ENCODE measurements at places on chromosomes 4 and X.

- no peaks in the 10 kb centered on the region for H3K27me3 ChIP-seq
- H3K4me3 ChIP-seq = peak overlapping the region; percentile 99
- peak; percentile 56 for DNase-seq
- peaks cover 79% of the 10 kb centered on the region for H3K4me1 ChIP-seq
Observed at GRCh38 chr4:25859429-25860148, 3.2 kb downstream of the SEL1L3 start.

- no peak for DNase-seq
- peak overlapping the region; percentile 90 for H3K27ac ChIP-seq
- H3K4me3 ChIP-seq = peak overlapping the region; percentile 86
- no peaks in the 10 kb centered on the region for H3K36me3 ChIP-seq
Observed at GRCh38 chrX:20267607-20267930, 860 bp upstream of the RPS6KA3 start.

DNA sequence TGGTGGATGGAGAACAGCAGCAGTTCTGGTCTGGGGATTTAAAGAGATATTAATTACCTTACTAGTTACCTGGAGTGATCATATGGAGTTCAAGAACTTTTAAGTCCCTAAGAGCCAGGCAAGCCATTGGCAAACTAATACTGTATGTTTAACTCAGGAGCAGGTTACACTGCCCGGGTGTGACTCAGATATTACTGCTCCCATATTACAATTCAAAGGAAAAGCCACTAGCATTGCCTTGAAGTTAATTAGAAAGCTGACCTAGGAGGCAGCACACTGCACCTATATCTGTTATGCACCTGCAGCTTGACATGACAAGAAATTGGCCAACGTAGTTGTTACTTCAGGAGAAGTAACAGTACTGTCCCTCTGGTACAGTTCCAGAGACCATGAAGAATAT, 47.2 kb downstream of the GRK4 start:
- no peaks in the 10 kb centered on the region for H3K27me3 ChIP-seq
- no peak overlapping the region for H3K4me3 ChIP-seq
- H3K36me3 ChIP-seq = no peaks in the 10 kb centered on the region
- H3K4me1 ChIP-seq = no peaks in the 10 kb centered on the region
- no peak for DNase-seq

DNA sequence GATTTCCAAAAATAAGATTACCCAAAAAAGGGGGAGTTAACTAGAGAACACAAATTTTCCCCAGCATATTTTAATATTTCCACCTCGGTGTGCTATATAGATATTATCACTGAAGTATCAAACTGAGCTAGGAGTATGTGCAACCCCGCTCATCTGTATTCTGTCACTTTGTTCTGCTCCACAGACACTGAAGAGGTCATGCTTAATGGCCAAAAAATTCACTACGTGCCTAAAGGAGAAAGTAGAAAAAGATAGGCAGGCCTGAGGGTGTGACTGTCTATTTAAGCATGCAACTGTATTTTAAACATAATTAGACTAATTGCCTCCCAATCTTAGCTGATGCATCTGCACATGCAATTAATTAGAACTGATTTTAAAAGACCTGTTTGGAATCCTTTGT, 24.5 kb downstream of the SH3RF1 start:
- H3K27me3 ChIP-seq = peaks cover 4% of the 10 kb centered on the region
- no peak overlapping the region for H3K27ac ChIP-seq
- no peaks in the 10 kb centered on the region for H3K36me3 ChIP-seq
- no peaks in the 10 kb centered on the region for H3K4me1 ChIP-seq
- no peak for DNase-seq

DNA sequence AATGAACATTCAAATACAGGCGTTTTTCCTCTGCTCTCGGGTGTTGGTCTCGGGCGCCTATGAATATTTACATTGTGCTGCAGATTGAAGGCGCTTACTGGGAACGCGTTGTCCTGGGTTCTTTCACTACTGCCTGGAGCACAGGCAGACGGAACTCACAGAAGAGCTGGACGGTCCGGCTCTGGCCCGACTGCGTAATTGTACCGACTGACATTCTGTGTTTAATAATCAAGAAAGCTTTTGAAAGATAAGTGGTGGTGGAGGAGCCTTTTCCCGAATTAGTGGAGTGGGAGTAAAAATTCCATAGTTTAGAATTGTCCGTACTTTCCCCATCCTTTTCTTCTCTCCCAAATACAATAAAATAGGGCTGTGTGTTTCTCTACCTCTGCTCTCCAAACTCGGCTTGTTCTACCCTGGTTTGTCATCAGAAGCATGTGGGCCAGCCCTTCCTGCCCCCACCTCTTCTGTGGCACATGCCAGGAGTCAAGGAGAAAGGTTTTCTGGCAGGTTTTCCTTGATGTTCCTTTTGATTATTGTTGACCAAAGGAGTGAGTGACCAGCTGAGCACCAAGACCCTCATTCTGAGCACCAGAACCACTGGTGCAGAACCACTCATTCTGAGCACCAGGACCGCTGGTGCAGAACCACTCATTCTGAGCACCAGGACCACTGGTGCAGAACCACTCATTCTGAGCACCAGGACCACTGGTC, 2.3 kb downstream of the FHDC1 start:
- H3K36me3 ChIP-seq = no peaks in the 10 kb centered on the region
- H3K4me3 ChIP-seq = peak overlapping the region; percentile 79
- H3K27ac ChIP-seq = no peak overlapping the region
- no peak for DNase-seq
- H3K27me3 ChIP-seq = peaks cover 54% of the 10 kb centered on the region
- H3K4me1 ChIP-seq = peaks cover 15% of the 10 kb centered on the region

- no peak overlapping the region for H3K27ac ChIP-seq
- H3K36me3 ChIP-seq = no peaks in the 10 kb centered on the region
- no peaks in the 10 kb centered on the region for H3K27me3 ChIP-seq
- no peak overlapping the region for H3K4me3 ChIP-seq
Observed at GRCh38 chr4:186074189-186074588, 5.2 kb downstream of the TLR3 start.

- no peak overlapping the region for H3K4me3 ChIP-seq
- peak; percentile 58 for DNase-seq
- no peak overlapping the region for H3K27ac ChIP-seq
- no peaks in the 10 kb centered on the region for H3K36me3 ChIP-seq
- H3K27me3 ChIP-seq = no peaks in the 10 kb centered on the region
Observed at GRCh38 chr4:94406668-94407437, 44.9 kb upstream of the PDLIM5 start.

DNA sequence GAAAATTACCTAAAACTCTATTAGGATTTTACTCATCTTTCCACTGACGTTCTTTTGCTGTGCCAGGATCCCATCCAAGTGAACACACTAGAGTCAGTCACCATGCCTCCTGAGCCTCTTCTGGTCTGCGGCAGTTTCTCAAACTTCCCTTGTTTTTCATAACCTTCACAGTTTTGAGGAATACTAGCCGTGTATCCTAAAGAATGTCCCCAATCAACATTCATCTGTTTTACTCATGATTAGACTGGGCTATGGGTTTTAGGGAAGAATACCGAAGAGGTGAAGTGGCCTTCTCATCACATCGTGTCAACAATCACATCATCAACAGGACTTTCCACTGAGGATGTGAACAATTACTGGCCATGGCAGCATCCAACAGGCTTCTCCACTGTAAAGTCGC, 4.8 kb downstream of the LRP2BP start:
- DNase-seq = no peak
- peaks cover 16% of the 10 kb centered on the region for H3K4me1 ChIP-seq
- H3K27me3 ChIP-seq = peaks cover 1% of the 10 kb centered on the region
- no peaks in the 10 kb centered on the region for H3K36me3 ChIP-seq
- H3K27ac ChIP-seq = no peak overlapping the region

DNA sequence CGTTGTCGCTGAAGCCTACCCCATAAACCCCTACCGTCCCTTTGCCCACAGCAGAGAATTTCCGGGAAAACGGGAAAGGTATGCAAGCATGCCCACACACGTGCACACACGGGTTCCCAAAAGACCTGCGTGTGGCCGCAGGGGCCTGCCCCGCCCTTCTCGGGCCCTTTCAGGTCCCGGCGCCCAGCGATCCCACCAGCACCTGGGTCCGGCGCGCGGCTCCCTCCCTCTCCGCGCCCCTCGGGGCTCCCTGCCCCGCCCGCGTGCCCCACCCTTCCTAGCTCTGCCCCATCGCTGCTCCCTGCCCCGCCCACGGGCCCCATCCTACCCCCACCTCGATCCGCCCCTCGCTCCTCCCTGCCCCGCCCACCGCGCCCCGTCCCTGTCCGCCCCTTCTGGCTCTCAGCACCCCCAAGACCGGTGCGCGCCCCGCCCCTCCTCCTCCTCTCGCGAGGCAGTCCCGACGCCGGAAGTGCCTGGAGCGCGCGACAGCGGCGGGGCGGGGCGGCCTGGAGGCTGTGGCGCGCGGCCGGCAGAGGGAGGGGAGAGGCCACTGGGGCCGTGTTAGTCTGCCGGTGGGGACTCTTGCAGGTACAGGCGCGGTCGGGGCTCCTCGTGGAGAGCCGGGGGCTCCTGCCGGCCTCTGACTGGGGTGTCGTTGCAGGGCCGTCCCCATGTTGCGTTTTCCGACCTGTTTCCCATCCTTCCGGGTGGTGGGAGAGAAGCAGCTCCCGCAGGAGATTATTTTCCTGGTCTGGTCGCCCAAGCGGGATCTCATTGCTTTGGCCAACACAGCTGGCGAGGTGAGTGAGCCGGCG, at the start of gene ANAPC4:
Gene ANAPC4, plus strand, starts transcription at position 510 of the 818 bp plus-strand sequence. Its CDS starts 165 bp downstream, at position 675.
- H3K27me3 ChIP-seq = no peaks in the 10 kb centered on the region
- peak within 1 kb of the TSS; percentile 77 for H3K4me3 ChIP-seq
- no peaks in the 10 kb centered on the region for H3K4me1 ChIP-seq
- peak within 1 kb of the TSS; percentile 90 for H3K27ac ChIP-seq
- peaks cover 14% of the 10 kb centered on the region for H3K36me3 ChIP-seq
- peak; percentile 93 for DNase-seq

DNA sequence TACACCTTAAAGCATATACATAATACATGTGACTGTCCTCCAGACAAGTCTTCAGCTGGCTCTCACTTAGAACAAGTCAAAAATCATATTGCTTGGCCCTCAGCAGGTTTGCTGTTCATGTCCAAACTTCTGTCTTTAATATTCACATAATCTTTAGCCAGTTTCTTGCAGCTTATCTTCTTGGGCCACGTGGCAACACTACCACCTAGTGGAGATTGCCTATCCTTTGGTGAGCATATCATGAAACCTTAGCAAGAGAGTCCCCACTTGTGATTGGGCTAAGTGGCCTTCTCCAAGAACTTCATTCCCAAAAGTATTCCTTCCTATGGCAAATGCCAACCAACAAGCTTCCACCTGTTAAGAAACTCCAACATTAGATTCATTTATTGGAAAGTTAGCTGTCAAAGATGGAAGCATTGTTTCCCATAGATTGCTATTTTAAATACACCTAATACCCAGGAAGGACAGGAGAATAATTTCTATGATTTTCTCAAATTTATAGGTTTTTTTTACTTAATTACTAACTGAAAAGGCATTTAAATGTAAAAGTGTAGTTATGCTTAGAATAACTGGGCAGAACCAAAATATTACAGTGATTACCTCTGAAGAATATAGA, 231.9 kb upstream of the INTU start:
- H3K27ac ChIP-seq = no peak overlapping the region
- no peaks in the 10 kb centered on the region for H3K36me3 ChIP-seq
- no peaks in the 10 kb centered on the region for H3K4me1 ChIP-seq
- no peak overlapping the region for H3K4me3 ChIP-seq

DNA sequence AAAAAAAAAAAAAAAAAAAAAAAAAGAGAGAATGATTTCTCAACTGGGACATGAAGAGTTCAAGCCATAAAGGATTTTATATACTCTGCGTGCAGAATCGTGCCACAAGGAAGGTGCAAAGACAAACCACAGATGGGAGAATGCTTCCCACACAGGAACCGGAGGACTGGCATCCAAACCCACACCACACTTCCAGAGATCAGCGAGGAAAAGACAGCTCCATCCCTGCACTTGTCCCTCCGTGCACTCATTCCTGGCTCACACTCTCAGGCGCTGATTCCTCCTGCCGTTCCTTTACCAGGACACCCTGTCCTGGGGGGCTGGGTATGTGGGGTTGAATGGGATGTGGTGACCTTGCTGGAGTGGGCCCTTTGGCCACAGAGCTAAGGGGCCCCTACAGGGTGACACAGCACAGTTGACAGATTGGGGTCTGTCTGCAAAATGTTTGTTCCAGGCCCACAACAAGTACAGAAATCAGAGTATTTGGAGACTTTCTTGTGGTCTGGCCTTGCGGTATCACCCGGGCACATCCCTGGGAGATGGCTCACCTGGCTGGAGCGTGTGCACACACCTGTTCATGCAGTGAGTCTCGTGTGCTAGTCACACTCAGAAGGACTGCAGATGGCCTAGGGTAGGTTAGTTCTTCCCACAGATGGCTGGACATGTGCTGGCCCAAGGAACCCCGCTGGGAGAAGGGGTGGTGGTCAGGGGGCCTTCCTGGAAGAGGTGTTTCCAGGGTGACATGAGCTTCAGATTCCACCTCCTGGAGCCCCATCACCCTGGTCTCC, 55.4 kb upstream of the GPR78 start:
- H3K27me3 ChIP-seq = peaks cover 3% of the 10 kb centered on the region
- H3K27ac ChIP-seq = no peak overlapping the region
- H3K4me1 ChIP-seq = no peaks in the 10 kb centered on the region
- no peak for DNase-seq

- no peaks in the 10 kb centered on the region for H3K36me3 ChIP-seq
- no peak for DNase-seq
- no peak overlapping the region for H3K4me3 ChIP-seq
- peaks cover 16% of the 10 kb centered on the region for H3K4me1 ChIP-seq
Observed at GRCh38 chrX:9871701-9872268, 85.6 kb downstream of the SHROOM2 start.

- no peak for DNase-seq
- no peaks in the 10 kb centered on the region for H3K4me1 ChIP-seq
- no peak overlapping the region for H3K27ac ChIP-seq
- H3K27me3 ChIP-seq = no peaks in the 10 kb centered on the region
- H3K36me3 ChIP-seq = peaks cover 7% of the 10 kb centered on the region
- no peak overlapping the region for H3K4me3 ChIP-seq
Observed at GRCh38 chr4:76233967-76234678, 17.4 kb upstream of the FAM47E start.

DNA sequence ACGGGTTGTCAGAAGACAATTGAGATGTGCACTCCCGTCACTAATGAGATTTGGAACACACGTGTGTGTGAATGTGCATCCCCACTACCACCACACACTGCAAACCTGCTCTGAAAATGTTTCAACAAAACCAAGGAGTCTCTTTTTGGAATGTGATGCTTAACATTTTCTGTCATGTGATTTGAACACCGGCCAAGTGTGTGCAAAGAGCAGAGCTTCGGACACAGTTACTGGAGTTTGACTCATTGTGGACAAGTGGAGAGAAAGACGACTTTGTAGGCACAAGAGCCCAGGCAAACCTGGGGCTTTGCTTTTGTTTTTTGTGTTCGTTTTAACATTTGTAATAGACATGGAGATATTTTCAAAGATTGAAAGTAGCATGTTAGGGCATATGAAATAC, 49.2 kb downstream of the CCKAR start:
- H3K27me3 ChIP-seq = no peaks in the 10 kb centered on the region
- DNase-seq = no peak
- no peak overlapping the region for H3K4me3 ChIP-seq
- no peaks in the 10 kb centered on the region for H3K4me1 ChIP-seq

DNA sequence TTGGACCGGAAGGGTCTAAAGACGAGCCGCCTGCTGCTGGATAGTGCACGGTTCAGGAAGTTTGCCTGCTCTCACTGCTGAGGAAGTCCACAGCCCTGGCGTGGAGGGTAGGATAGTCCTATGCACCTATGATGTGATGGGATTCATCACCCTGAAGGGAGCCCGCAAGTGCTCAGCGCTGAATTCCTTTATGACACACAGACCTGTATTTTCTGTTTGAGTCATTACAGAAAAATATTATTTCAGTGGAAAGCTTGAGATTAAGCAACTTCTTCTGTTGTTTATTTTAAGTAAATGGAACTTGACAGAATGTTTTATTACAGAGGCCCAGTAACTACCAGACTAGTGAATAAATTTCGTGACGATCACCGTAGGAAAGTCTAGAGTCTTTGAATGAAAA, 123.2 kb downstream of the TRIML1 start:
- no peaks in the 10 kb centered on the region for H3K36me3 ChIP-seq
- no peak overlapping the region for H3K4me3 ChIP-seq
- H3K4me1 ChIP-seq = no peaks in the 10 kb centered on the region
- no peak for DNase-seq
